ENCODE measurements at places on chromosomes 7 and 10.
A peak's percentile ranks its signal among the peaks of the same experiment; 100 is the strongest.

GRCh38 chr10:127855591-127855881 lies 37.2 kb downstream of the CLRN3 start:
- DNase-seq = no peak

DNA sequence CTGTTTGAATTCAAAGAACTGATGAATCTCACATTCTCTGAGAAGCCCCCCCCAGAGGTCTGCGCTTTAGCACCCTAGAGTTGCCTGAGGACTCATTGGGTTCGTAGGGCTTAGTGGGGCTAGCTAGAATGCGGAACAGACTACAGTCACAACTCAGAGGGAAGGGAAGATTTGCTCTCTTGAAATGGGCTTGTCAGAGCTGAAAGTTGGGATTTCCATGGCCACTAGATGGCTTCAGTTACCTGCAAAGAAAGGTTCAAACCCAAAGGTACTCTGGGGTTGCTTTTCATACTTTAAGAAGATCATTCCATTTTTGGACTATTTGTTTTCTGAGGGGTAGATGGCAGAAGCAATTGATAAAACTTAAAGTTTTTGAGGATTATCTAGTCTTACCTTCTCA lies 205.0 kb downstream of the BBS9 start:
- peak; percentile 23 for DNase-seq

- DNase-seq = no peak
These were observed 82.9 kb downstream of the KLF6 start for GRCh38 chr10:3702056-3702546.

DNA sequence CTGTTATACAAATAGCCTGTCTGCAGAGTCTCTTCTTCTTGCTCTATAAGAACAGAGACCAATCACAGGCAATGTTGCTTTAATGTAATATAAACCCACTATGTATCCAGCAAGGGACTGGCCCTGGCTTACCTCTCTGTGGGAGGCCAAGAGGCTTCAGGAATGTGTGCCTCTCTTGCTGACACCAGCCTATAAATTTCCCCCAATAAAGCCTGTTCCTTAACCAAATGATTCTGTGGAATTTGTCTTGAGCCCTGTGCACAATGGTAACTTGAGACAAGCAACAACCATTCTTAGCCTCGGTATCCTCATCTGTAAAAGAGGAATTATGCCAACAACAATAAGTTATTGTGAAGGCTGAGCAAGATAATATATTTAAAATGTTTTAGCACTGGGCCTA lies 563.7 kb downstream of the GRM8 start:
- DNase-seq = no peak

GRCh38 chr7:51633596-51633995 lies 317.0 kb upstream of the COBL start:
- no peak for DNase-seq

DNA sequence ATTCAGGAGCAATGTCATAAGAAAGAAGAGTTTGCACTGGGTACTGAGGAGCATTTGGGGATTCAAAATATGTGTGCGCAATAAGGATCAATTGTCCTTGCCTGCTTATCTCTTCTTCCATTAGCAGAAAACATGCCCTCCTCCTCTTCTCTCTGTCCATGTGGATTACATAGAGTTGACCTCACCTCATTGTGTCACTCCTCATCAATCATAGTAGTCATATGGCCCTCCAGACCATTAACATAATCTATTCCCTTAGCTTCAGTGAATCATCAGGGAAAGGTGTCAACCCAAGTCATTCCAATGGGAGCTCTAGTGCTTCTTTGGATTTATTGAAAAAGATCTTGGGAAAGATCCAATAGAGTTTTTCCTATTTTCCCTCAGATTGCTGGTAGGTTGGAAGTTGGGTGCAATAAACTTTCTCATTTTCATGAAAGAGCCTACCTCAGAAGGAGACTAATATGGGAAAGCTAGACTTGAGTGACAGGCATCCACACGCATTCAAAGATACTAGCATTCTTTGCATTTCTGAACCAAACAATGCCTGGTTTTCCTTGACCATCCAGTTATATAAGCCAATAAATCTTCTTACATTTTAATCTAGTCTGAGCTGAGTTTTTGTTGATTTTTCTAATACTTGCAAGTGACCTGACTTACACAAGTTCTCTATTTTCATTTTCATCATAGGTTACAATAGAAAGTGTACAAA lies 71.5 kb upstream of the FAM13C start:
- DNase-seq = peak; percentile 14

GRCh38 chr7:135537905-135538304 lies 19.8 kb upstream of the NUP205 start:
- no peak for DNase-seq

DNA sequence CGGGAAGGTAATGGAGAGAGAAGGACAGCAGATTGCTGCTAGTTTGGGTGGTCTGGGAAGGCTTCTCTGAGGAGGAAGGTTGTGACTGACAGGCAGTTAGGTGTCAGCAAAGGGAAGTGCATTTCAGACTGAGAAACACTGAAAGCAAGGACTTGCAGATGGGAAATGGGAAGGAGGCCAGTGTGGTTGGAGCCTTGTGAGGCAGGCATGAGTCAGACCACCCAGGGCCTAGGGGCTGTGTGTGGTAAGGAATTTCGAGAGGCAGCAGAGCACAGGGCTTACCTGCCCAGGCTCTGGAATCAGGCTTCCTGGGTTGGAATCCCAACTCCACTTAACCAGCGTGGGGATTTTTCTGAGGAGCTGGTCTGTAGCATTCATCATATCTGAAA lies 53.5 kb downstream of the NRF1 start:
- peak; percentile 78 for DNase-seq

DNA sequence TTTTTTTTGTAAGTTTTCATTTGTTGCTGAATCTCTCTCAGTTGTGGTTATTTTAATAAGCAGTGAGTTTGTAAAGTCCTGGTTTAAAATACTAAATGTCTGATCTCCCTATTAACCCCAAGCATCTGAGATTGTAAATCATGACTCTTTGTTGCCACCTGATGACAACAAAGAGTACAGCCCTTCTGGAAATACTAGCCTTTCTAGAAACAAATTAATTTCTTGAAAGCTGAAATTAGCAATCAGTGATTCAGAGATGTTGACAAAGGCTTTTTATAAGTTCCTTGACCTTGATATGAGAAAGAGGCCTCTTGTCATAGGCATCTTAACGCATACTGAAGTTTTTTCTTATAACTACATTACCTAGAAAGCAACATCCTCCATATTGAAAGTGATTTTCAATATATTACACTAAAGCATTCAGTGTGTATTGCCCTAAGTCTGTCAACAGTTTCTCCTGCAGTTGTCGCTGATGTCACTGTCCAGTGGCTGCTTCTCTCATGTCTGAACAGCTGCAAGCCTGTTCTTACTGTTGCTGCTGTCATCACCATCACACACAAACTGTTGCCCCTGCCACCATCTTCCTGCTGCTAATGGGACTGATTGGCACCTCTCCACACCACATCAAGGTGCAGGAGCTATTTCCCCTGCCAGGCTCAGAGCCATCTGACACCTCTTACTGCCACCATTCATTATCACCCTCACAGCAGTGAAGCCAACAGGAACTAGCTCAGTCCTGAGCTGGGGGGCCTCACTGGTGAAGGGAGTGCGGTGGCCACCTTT lies 95.1 kb upstream of the LRGUK start:
- no peak for DNase-seq

Measured in urothelium cell line (cell line).